ENCODE measurements at places on chromosomes 3 and 15.

DNA sequence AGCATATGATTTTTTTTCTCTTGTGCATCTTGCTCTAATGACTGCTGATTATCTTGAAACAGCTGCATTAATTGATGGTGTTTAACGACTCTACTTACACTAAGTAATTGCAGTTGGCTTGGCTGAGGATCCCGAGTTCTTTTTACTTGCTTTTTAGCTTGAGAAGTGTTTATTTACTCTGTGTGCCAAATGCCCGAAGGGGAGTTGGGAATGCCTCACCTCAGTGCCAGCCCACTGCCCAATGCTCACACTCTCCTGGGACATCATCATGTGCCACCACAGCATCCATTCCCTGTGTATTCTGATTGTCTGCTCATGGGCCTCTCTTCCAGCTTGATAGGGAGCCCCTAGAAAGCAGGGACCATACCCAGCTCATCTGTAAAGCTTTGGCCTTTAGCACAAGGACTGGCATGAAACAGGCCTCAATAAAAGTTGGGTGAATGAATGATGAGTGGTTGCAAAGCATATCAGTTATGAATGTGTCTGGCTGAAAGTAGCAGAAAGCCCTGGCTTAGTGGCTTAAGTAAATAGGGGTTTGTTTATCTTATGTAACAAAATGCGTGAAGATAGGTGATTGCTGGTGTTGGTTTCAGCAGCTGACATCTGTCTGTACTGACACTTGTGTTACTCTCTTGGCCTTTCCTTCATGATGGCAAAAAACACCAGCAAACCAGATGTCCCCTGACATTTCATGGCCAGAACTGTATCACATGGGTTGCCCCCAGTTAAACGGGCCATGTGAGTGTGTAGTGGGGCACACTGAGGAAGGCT lies 8.1 kb downstream of the PXYLP1 start:
- no peak for DNase-seq

GRCh38 chr15:35260941-35261340 lies 175.8 kb upstream of the NANOGP8 start:
- no peak for DNase-seq

- DNase-seq, result no peak
These were observed 52.8 kb downstream of the IL12A start for GRCh38 chr3:160041465-160041864.

DNA sequence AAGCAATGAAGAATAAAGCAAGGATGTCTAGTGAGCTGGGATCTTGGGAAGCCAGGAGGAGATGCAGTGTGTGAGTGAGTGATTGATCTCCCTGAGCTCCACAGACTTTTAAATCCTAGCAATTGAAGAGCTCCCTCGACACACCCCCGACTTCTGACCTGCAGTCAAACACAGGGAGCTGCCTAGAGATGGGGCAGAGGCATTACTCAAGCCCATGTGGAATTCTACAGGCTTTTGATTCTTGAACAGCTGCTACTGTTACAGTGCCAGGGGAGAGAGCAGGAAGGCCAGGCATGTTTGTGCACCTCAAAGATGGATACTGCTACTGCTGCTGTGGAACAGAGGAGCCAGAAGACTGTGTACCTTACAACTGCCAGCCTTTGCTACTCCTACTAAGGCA lies 1403.1 kb upstream of the ALCAM start:
- no peak for DNase-seq

- no peak for DNase-seq
These were observed 817 bp upstream of the PLXNA1 start for GRCh38 chr3:126982126-126982470.

GRCh38 chr3:44885618-44886017 lies 11.2 kb downstream of the TGM4 start:
- DNase-seq, result no peak

GRCh38 chr3:182940266-182940808 lies 40.0 kb downstream of the DCUN1D1 start:
- DNase-seq, result no peak

DNA sequence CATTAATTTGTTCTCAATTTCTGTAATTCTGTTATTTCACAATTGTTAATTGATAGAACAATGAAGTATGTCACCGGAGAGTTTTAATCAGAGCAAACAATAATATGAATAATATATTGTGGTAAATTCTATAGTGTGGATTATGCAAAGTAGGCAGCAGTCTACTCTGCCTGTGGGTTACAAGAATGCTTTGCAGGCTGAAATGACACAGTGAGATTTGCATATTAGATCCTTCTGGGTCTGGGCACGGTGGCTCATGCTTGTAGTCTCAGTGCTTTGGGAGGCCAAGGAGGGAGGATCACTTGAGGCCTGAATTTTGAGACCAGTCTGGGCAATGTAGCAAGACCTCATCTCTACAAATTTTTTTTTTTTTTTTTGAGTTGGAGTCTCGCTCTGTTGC lies 12.5 kb downstream of the COPG1 start:
- no peak for DNase-seq

GRCh38 chr3:144893980-144894379 lies 922.4 kb downstream of the DIPK2A start:
- DNase-seq, result no peak

DNA sequence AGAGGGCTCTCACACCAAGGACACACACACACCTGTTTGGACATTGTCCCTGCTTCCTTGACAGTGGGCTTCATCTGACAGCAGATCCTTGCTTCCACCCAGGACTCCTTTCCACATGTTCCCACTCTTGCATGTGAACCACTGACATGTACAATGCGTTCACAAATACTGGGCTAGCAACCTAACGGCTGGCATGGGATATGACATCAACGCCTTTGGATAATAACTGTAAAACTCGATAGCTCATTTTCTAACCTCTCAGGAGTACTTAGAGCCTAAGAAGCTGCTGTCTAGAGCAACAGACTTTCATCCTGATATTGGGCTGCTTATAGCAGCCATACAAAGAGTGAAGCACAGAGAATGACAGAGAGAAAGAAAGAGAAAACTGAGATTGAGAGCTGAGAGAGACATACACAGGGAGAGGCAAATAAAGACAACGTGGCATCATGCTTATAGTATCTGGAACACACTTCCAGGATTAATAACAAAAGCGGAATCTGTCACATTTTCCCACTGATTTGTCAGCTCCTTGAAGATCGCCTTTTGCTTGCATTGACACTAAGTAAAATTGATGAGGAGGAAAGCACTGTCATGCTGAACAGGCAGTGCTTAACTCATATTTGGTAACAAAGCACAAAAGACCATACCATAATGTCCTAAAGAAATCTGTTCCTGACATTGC lies 1.7 kb downstream of the GUCA1C start:
- no peak for DNase-seq

DNA sequence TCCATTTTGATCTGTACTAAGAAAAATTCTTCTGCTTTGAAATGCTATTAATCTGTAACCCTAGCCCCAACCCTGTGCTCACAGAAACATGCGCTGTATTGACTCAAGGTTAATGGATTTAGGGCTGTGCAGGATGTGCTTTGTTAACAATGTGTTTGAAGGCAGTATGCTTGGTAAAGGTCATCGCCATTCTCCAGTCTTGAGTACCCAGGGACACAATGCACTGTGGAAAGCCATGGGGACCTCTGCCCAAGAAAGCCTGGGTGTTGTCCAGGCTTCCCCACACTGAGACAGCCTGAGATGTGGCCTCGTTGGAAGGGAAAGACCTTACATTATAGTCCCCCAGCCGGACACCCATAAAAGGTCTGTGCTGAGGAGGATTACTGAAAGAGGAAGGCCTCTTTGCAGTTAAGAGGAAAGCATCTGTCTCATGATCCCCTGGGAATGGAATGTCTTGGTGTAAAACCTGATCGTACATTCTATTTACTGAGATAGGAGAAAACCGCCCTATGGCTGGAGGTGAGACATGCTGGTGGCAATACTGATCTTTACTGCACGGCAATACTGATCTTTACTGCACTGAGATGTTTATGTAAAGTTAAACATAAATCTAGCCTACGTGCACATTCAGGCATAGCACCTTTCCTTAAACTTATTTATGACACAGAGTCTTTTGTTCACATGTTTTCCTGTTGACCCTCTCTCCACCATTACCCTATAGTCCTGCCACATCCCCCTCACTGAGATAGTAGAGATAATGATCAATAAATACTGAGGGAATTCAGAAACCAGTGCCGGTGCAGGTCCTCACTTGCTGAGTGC lies 6.3 kb downstream of the PIGZ start:
- no peak for DNase-seq

DNA sequence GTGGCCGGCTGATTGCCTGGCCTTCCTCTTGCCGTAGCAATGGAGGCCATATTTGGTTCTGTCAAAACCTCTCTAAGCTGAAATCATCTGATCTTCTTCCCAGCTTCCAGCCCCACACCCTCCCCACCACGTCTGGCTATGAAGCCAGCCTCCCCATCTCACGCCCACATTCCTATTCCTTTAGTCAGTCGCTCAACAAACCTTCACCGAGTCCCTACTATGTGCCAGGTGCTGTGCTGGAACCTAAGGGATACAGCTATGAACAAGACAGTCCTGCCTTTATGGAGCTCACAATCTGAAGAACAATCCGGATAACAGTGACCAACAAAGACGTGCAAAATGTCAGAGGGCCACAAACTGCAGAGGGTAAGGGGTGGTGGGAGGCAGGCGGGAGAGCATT lies 31.9 kb upstream of the SMAD6 start:
- DNase-seq, result no peak

DNA sequence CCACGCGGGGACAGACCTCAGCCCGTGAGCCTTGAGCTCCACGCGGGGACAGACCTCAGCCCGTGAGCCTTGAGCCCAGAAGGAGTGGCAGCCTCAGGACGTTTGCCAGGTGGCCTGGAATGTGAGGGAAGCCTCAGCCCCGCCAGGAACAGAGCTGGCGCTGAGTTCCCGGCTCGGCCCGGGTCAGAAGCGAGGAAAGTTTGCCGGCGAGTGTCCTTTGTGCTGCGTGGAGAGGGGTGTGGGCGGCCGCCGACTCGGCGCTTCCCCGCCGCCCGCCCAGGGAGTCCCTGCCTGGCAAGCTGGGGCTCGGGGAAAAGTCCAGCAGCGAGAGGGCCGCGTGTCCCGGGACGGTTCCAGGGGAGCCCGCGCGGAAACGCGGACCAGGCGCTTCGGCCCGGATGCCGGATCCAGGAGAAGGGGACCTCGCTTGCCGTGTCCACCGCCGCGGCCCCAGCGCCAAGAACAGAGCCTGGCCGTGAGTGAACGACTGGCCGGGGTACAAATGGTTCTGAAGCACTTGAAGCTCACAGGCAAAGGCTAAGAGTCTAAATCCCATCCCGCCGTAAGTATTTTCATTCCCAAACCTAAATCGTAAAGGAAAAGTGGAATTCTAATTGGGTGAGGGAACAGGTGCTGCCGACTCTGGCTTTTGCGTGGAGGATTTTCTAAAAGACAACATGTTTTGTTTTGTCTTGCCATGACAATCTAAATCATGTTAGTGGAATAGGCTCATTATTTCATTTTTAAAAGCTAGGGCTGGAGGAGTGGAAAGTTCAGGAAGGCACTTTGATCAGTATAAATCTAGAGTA lies 1.7 kb downstream of the LRRN1 start:
- no peak for DNase-seq

- no peak for DNase-seq
These were observed 1.8 kb upstream of the SKOR1 start for GRCh38 chr15:67823314-67824196.

DNA sequence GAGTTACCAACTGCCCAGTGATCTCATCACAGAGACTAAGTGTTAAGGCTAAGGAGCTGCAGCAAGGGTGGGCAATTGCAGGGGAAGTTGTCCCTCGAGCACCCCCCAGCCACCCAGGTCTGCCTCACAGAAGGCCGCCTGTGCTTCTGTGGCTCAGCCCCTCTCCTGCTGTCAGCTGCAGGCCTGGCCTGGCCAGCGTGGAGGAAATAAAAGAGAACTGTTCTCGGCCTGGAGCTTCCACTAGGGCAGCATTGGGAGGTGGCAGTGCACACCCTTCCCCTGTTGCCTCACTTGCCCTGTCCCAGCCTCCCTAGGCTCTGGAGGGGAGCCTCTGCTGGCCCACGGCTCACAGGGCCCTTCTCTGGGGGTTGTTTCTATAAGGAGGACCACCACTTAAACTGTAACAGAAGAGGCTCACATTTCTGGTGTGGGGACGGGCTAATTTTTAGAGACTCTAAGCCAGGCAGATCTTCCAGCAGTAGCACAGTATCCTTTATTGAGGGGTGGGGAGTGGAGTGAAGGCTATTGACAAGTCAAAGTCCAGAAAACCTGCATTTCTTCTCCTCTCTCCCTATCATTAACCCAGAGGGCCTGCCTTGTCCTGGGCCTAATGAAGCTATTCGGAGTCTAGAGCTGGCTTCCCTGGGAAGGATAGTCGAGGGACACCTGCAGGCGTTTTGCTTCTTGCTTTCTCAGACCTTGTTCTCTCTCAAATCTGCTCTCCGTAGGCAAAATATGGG lies 75.6 kb upstream of the ADPGK start:
- DNase-seq, result no peak

- no peak for DNase-seq
These were observed 15.0 kb downstream of the IL17RD start for GRCh38 chr3:57150113-57150581.

GRCh38 chr3:184712248-184713039 lies 580 bp upstream of the MAGEF1 start:
- no peak for DNase-seq

- DNase-seq, result no peak
These were observed 711.7 kb downstream of the EDEM1 start for GRCh38 chr3:5899014-5899761.

- no peak for DNase-seq
These were observed 55.3 kb downstream of the ARHGAP31 start for GRCh38 chr3:119349354-119350041.

DNA sequence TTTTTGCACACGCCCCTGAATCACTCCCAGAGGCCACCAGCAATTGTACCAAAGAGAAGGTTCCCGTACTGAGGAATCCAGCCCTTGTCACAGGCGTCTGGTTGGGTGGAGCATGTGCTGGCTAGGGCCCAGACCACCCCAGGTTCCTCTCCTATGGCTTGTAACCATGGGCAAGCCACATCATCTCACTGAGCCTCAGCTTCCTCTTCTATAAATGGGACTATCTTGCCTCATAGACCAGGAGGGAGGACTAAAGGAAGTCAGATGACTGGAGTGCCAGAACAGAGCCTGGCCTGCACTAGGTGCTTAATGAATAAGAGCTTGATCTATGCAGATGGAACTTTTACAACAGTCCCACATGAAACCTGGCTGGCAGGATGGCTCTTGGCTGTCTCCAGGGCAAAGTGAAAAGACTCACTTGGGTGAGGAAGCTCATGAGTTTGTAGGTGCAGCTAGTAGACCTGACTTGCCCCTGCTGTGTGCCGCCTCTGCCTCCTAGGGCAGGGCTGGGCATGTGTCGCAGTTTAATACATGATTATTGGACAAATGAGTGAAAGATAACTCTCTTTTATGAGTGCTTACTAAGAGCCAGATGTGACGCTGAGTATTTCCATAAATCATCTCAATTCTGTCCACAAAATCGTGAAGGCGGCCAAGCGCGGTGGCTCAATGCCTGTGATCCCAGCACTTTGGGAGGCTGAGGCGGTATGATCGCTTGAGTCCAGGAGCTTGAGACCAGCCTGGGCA lies 29.3 kb downstream of the CTSH start:
- DNase-seq, result no peak

Measured in activated CD4-positive, alpha-beta T cell treated with anti-CD3 and anti-CD28 coated beads, Interleukin-2, amount 10 ng/mL, durations not matched to agents 7 days and 5 days (primary cell).